ENCODE measurements at places on chromosomes 1 and 21.

DNA sequence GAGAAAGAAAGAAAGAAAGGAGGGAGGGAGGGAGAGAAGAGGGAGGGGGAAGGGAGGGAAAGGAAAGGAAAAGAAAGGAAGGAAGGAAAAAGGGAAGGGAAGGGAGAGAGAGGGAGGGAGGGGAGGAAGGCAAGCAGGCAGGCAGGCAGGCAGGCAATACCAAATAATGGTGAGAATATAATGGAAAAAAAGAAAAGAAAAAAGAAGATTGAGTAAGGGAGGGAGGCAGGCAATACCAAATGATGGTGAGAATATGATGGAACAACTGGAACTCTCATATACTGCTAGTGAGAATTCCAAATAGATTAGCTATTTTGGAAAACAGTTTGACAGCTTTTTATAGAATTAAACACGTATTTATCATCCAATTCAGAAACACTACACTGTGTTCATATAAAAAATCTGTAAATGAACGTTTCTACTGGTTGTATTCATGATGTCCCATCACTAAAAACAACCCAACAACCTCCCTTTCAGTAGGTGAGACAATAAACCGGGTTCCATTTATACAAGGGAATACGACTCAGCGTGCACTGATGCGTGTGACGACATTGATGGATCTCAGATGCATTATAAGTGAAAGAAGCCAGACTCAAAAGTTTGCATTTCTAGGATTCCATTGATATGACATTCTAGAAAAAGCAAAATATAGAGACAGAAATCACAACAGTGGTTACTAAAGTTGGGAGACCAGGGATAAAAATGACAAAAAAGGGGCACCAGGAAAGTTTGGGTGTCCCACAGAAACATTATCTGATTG lies 226.4 kb downstream of the DSCAM start:
- DNase-seq, result peak; percentile 70

DNA sequence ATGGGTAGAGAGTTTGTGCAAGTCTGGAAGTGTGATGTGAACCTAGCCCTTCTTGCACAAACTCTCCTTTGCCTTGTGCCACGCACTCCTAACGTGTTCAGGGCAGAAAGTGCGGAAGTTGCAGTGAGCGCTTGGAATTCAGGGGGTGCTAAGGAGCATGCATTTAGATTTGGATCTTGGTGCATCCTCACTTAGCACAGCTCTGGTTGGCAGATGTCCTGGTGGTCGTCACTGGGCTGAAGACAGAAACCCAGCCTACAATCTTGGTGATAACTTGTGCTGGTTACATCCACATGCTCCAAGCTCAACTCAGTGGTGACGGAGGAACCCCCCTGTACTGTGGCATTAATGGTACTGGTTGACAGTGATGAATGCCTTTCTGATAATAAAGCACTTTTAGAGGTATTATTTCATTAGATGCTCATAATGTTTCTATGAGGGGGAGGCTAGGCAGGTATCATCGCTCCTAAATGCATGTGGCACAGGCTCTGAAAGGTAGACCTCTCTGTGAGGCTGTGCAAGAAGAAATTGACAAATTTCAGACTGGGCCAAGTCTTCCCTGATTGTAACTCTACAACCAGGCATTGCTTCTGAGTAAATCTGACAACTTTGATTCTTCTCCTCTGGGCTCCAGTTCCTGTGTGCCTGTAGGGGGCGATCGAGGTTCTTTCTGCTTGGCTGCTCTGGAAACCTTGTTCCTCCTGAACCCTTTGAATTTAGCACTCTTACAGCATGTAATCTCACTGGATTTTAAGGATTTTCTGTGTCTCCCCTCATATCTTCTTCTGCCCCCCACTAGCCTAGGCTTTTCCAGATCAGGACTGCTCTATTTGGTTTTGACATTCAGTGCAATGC lies 40.6 kb downstream of the MAPKAPK2 start:
- DNase-seq, result peak; percentile 39

GRCh38 chr21:39616211-39616772 lies 3.6 kb downstream of the B3GALT5 start:
- no peak for DNase-seq

GRCh38 chr1:201778279-201779065 lies 50.5 kb upstream of the IPO9 start:
- DNase-seq, result no peak
